Esophagus (tissue), 2 donors: ENCODE measurements at places on chromosomes 7 and 10. TPM values are rescaled to one million over a fixed set of nuclear protein-coding genes. Genes with fewer than 3 reads are reported as not detected.

Gene TYW1
- 3.6 TPM for polyA plus RNA-seq

Gene IDI2
- not detected for polyA plus RNA-seq

Gene CYP3A4
- polyA plus RNA-seq: 0.16 TPM

Gene ANKRD30A
- not detected for polyA plus RNA-seq

Gene PCLO
- 1.5 TPM for polyA plus RNA-seq

Gene PAX4
- polyA plus RNA-seq: not detected

Gene GRM3
- 0.05 TPM for polyA plus RNA-seq

Gene EMX2
- 0.15 TPM for polyA plus RNA-seq

Gene PON1
- not detected for polyA plus RNA-seq

Gene DNAJC30
- polyA plus RNA-seq: 3.9 TPM

Gene HABP2
- not detected for polyA plus RNA-seq

Gene RNF133
- not detected for polyA plus RNA-seq

Gene IKZF5
- polyA plus RNA-seq: 7.2 TPM

Gene CFAP46
- polyA plus RNA-seq: 0.40 TPM

Gene ATP6V0A4
- polyA plus RNA-seq: 4.4 TPM

Gene PRSS37
- polyA plus RNA-seq: not detected

Gene NUTM2D
- 7.0 TPM for polyA plus RNA-seq

Gene PRR15
- polyA plus RNA-seq: 1.5 TPM

Gene WIPF3
- polyA plus RNA-seq: 1.2 TPM

Gene SPOCK2
- 1.5 TPM for polyA plus RNA-seq

Gene NCF1
- 1.9 TPM for polyA plus RNA-seq

Gene SFXN4
- 20.8 TPM for polyA plus RNA-seq

Gene ST8SIA6
- polyA plus RNA-seq: 0.13 TPM

Gene TMEM236
- 0.01 TPM for polyA plus RNA-seq

Gene MAT1A
- polyA plus RNA-seq: 0.14 TPM

Gene SPDYE2B
- not detected for polyA plus RNA-seq

Gene C10orf90
- not detected for polyA plus RNA-seq

Gene TET1
- polyA plus RNA-seq: 0.05 TPM

Gene TMEM270
- polyA plus RNA-seq: not detected

Gene ACSM6
- polyA plus RNA-seq: not detected

Gene ALOX5
- 12.2 TPM for polyA plus RNA-seq

Gene PDE1C
- polyA plus RNA-seq: 2.2 TPM

Gene TMEM120A
- polyA plus RNA-seq: 51.0 TPM

Gene GNGT1
- polyA plus RNA-seq: not detected

Gene UCMA
- not detected for polyA plus RNA-seq

Gene EIF5AL1
- polyA plus RNA-seq: 1.1 TPM

Gene CALML3
- 330 TPM for polyA plus RNA-seq

Gene RBP4
- polyA plus RNA-seq: 0.14 TPM

Gene TCAF2
- 4.4 TPM for polyA plus RNA-seq

Gene COL17A1
- 80.9 TPM for polyA plus RNA-seq

Gene ZNHIT1
- 73.2 TPM for polyA plus RNA-seq

Gene AKR1E2
- 1.1 TPM for polyA plus RNA-seq

Gene TRIL
- 0.55 TPM for polyA plus RNA-seq

Gene KCP
- polyA plus RNA-seq: 1.4 TPM

Gene PRSS1
- 3.0 TPM for polyA plus RNA-seq

Gene TAC1
- 0.08 TPM for polyA plus RNA-seq

Gene RGR
- 0.31 TPM for polyA plus RNA-seq

Gene NEUROD6
- 0.01 TPM for polyA plus RNA-seq

Gene EN2
- 0.02 TPM for polyA plus RNA-seq
